Left ventricle myocardium superior (tissue), 1 donor: ENCODE measurements at places on chromosomes 1 and 21.

DNA sequence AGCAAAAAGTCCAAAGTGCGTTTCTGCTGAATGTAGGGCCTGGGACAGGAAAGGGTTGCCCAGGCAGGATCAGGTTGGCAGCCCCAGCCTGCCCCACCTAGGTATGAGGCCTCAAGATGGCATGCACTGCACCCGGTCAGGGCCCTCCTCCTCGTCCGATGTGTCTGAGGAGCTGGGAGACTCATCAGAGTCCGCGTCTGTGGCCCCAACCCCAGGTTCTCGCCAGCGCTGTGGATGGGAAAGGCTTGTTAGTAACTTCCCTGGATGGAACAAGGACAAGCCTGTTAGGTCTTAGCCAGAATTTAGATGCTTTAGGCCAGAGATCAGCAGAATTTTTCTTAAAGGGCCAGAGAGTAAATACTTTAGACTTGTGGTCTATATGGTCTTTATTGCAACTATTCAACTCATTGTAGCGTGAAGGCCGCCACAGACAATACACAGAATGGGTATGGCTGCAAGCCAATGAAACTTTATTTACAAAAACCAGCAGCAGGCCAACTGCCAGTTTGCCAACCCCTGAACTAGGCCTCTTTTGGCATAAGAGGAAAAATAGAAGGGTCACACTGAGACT lies 12.4 kb downstream of the PEA15 start:
- no peak for DNase-seq

- no peak for DNase-seq
Measured at GRCh38 chr1:31488528-31488927, 75.5 kb downstream of the SERINC2 start.

DNA sequence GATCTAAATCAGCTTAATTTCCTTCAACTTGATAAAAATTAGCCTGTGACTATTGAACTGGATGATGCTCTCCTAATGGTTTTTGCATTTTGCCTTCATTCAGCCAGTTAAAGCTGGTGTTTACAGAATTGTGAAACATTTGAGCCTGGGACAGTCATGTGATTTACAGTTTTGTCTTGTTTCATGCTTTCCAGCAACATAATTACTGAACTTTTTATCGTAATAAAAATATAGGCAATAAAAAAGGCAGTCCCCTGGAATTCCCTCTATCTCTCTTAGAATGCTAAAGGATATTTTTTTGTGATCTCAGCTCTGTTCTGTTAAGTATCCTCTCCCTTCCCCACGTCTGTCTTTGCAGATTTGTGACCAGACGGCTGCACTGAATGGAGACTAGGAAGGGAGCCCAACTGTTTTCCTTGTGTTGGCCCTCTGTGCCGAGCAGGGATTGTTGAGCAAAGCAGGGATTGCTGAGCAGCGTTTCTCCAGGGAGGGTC lies 70.3 kb upstream of the RGL1 start:
- DNase-seq: peak; percentile 45

GRCh38 chr1:84412316-84412942 lies 14.1 kb downstream of the DNASE2B start:
- no peak for DNase-seq

- no peak for DNase-seq
Measured at GRCh38 chr1:32197837-32198236, 2.6 kb upstream of the CCDC28B start.

- peak; percentile 83 for DNase-seq
Measured at GRCh38 chr1:6634371-6635052, 9.8 kb downstream of the THAP3 start.

GRCh38 chr1:108816049-108816893 lies 40.6 kb downstream of the AKNAD1 start:
- DNase-seq: peak; percentile 78

- DNase-seq: no peak
Measured at GRCh38 chr1:169047074-169047473, 59.4 kb upstream of the ATP1B1 start.

DNA sequence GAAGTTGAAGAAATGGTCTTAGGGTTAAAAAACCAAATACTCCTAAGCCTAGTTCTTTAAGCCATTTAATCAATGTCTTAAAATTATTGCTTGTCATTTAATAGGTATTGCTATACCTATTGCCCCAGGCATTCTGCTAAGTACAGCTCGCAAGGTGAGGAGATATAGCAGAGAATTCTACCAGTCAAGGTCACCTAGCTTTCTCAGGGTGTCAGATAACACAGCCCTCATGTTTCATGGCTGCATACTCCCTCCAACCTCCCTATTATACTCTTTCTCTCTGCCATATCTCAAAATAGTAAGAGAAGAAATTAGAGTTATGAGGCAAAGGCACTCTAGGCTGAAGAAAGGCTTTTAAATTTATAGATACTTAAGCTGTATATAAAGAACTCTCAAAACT lies 68.4 kb upstream of the GPR88 start:
- DNase-seq: no peak

DNA sequence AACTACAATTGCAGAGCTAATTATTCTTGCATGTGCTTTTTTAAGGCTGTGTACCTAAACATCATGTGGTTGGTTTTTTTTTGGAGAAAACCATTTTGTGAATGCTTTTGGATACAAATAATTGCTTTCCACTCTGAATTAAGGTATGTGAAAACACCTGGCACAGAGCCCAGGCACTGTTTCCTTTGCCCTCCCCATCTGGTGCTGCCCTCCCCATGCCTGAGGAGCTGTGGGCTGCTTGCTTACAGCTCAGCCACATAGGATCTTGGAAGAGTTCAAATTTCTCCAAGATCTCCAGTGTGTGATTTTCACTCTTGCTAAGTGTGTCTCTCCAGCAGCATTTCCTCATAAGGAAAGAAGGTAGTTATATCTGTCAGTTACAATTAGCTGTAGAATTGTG lies 27.8 kb downstream of the DNM3 start:
- no peak for DNase-seq

DNA sequence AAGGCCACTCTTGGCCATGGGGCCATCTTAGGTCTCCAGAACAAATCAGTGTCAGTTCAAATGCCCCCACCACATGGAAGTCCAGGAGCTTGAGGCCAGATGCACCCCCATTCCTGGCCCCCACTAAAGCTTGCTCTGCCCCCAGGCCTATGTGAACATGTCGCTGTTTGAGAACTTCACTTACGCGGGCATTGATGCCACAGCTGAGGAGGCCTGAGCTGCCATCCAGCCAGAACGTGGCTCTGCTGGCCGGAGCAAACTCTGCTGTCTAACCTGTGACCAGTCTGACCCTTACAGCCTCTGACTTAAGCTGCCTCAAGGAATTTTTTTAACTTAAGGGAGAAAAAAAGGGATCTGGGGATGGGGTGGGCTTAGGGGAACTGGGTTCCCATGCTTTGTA lies 15.1 kb upstream of the MPL start:
- DNase-seq: no peak

- no peak for DNase-seq
Measured at GRCh38 chr1:23156940-23157339, 11.7 kb downstream of the LUZP1 start.

DNA sequence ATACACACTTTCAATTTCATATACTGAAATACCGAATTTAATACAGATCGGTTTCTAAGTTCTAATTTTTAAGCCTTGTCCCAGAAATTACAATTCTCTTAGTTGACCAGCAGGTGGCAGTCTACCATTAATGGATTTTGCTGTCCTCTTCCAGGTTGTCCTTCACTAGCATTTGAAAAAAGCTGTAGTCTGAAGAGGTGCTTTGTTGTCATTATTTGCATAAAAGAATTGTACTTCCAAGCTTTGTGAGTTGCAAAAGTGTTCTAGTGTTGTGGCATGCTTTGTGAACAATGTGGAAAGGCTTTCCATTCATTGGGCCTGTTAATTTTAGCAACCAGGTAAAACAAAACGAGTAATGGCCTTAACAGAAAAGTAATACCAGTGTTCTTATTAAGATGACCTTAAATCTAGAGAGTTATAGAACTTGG lies 193.6 kb downstream of the RPS6KC1 start:
- no peak for DNase-seq

- DNase-seq: no peak
Measured at GRCh38 chr21:43721939-43722338, 3.0 kb downstream of the PDXK start.

GRCh38 chr1:32142446-32143301 lies 34.8 kb downstream of the KPNA6 start:
- DNase-seq: peak; percentile 56

DNA sequence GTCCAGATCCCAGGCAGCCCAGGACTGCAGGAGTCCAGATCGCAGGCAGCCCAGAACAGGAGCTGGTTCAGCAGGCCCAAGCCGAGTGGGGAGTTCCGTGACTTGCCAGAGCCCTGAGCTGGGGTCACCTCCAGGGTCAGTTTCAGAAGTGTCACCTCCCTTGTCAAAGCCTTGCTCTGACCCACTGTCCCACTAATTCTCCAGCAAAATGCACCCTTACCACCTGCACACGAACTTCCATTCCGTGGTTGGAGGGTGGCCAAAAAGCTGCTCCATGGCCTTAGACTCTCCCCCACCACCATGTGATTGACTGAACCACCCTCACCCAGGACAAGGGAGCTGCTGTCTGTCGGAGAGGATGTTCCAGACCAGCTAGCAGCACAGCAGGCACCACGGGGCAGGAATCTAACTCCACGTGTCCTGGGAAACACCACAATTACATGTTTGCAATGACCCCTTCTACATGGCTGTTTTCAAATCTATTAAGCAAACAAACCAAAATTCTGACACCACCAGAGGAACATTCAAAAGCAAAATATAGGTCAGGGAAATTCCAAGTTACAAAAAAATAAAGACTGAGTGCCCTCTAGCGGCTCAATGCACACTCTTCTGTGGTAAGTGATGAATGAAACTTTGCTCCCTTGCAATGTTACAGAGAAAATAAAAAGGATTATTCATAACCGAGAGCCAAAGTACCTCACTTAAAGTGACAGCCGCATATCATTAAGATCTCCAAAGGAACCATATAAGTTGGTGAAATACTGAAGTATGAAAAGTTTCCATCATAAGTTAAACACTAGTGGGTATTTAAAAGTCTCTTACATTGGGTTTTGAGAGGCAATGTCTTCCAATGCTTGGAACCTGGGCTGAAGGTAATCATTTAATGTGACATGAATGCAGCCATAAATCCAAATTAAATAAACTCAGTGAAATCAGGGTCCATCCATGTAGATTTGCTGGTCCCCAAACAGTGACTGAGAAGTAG lies 76.3 kb downstream of the NPHP4 start:
- DNase-seq: no peak

DNA sequence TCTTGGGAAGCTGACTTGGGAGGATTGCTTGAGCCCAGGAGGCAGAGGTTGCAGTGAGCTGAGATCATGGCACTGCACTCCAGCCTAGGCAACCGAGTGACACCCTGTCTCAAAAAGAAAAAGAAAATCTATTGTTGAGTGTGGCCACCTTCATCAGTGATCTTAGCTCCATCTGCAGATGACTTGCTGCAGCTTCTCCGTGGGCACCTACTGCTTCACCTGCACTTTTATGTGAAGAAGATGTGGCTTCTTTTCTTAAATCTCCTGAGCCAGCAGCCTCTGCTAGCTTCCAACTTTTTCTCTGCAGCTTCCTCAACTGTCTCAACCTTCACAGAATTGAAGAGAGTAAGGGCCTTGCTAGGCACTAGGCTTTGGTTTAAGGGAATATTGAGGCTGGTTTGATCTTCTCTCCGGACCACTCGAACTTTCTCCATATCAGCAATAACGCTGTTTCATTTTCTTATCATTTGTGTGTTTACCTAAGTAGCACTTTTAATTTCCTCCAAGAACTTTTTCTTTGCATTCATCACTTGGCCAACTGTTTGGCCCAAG lies 28.0 kb downstream of the AGPAT3 start:
- DNase-seq: no peak

DNA sequence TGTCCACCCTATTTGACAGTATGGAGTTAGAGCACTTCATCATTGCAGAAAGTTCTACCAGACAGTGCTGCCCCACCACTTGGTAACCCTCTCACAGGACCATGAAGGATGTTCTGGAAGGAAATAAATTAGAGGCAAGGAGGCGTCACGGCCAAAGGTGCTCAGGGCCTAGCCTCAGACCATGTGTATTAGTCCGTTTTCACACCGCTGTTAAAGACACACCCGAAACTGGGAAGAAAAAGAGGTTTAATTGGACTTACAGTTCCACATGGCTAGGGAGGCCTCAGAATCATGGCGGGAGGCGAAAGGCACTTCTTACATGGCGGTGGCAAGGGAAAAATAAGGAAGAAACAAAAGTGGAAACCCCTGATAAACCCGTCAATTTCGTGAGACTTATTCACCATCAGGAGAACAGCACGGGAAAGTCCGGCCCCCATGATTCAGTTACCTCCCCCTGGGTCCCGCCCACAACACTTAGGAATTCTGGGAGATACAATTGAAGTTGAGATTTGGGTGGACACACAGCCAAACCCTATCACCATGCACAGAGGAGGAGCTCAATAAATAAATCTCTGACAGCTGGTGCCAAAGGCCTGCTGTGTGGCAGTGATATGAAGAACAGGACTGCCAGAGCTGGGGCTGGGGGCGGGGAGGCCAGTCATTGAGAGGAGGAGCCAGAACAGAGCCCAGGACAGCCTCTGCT lies 75.8 kb downstream of the FHAD1 start:
- DNase-seq: peak; percentile 56

- no peak for DNase-seq
Measured at GRCh38 chr1:42258218-42258617, 76.8 kb downstream of the FOXJ3 start.

- no peak for DNase-seq
Measured at GRCh38 chr21:15018382-15018781, 46.4 kb downstream of the NRIP1 start.

GRCh38 chr1:89087241-89087640 lies 22.2 kb upstream of the GBP1 start:
- DNase-seq: no peak

- no peak for DNase-seq
Measured at GRCh38 chr1:220770245-220770913, 16.3 kb upstream of the MTARC1 start.

DNA sequence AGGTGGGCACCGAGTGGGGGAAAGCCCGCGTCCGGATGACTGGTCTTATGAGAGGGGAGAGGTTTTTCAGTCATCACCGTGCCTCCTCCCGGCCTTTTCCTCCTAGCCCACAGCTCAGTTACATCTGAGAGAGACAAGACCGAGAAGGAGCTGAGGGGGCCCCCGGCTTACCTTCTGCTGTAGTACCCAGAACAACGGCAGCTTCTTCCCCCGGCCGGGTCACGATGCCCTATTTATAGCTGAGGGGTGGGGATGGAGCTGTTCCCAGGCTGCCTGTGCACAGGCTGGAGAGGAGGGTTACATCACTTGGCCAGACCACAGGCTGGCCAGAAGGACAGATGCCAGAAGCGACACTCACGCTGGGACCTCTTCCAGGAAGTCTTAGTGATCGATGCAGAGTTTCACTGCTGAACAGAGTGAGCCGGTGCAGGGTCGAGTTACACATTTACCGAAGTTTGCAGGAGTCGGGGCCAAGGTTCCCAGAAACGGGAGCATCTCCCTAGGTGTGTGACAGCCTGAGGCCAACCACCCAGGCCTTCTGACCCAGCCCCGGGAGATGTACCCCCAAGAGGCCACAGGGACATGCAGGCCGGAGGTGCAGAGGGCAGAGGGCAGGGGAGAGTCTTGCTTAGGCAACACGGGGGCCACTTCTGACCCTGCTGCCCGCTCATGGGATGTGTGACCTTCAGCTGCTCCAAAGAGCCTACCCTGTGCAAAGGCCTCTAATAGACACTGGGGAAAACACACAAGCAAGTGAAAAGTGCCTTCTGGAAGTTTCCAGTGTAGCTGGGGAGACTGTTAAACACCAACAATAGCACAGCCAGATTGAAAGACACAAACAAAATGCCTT lies at the start of gene AGT:
Gene AGT, minus strand, starts transcription at position 208 of the 850 bp plus-strand sequence. CDS start 3,299 bp downstream, outside the sequence.
- peak; percentile 86 for DNase-seq
